ENCODE measurements at places on chromosomes 11 and 22.

DNA sequence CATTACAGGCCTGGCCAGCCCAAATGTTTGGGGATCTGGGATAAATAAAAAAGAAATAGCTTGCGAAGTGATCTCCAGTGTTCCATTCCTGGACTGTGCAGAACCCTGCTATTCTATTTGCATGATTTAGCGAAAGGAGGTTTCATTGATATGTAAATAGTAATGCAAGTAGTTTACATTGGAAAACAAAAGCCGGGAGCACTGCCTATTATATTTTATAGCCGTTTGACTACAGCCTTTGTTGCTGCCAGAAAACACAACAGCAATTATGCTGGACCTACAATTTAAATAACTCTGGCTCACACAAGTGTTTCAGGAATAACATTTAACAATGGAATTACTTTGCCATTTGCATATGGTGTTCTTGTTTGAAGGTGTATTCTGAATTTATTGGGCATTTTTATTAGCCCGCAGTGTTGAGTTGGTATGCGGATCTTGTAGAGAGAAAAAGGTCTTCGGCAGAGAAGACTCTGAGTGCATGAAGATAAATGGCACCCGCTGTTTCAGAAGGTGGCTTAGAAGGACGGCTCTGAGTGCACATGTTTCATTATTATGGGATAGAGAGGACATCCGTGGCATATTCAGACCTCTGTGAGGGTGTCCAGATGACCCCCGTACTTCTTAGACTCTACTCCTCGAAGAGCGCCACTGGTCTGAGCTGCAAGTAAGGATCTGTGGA, 315.0 kb downstream of the BRD1 start:
- DNase-seq, result no peak

- DNase-seq, result no peak
These were observed 7.8 kb downstream of the TTC38 start for GRCh38 chr22:46275455-46276122.

DNA sequence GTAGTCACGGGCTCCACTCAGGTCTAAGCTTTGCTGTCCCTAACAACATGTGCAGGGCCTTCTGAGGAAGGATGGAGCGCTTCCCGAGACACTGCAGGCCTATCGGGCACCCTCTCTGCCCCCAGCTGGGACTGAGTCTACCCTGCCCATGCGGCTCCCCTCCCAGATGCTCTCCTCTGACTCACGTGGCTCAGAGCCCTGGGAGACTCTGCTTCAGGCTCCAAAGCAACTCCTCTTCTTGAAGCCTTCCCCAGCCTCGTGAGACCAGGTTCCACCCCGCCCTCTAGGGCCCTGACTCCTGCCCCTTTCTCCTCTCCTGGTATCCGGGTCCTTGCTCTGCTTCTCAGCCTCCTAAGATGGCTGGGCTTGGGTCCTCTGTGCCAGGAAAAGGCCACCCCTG, 28.4 kb upstream of the ARFGAP3 start:
- DNase-seq, result no peak

DNA sequence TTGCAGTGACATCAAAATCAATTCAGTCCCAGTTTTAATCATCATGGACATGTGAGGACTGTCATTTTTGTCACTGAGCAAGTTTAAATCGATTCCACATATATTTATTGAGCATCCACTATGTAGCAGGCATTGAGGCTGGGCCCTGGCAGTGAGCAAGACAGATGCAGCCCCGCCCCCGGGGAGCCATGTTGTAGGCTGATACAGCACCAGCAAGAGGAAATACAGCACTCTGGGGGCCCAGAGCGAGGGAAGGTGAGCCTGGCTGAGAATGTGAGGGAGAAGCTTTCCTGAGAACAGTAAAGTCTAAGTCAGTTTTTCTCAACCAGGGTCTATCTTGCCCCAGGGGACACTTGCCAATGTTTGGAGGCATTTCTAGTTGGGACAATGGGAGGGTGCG, 108.6 kb upstream of the ASPHD2 start:
- DNase-seq, result no peak

GRCh38 chr11:119845756-119846155, 116.8 kb upstream of the NECTIN1 start:
- DNase-seq, result no peak

GRCh38 chr11:60870276-60870675, 2.9 kb downstream of the ZP1 start:
- DNase-seq, result no peak

GRCh38 chr11:120839846-120840402, 184.0 kb upstream of the TBCEL start:
- no peak for DNase-seq

DNA sequence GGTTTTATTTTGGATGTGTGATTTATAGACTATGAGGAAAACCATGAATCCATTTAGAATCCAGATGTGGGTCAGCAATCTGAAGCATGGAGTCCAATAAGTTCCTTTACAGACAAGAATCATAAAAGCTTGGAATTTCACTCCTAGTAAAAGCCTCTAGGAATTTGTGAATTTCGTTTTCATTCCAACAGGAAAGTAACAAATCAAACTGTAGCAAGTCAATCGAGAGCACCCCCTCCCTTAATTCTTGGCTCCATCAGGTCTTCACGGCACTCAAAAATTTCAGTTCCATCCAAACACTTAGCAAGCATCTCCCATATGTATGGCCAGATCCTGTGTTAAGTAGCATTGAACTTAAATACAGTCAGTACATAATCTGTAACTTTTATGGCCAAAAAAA, 143.6 kb upstream of the POU2AF2 start:
- DNase-seq, result no peak

DNA sequence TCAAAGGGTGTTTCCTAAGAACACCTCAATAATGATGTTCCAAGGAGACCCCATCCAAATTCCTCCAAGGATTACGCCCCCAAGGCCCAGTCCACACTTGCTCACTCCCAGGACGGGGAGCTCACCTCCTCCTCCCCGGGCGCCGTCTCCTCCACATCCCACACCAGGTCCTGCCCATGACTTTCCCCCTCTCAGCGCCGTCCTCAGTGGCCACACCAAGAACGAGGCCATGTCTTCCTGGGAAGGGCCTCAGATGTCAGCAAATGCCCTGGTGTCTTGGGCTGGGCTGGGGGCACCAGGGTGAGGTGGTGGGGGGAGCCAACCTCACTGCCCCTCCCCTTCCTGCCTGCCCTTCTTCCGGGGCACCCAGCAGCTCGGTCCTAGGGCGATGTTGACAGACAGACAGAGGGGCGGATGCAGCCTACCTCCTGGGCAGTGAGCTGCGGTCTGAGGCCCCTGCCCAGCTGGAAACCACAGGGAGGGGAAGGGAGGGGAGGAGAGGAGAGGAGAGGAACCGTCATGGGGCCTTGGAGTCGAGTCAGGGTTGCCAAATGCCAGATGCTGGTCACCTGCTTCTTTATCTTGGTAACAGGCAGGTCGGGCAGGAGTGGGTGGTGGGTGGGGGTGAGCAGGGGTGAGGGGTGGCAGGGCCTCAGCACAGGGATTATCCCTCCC, at the start of the genes C11orf21 and TSPAN32:
C11orf21 (minus strand) TSS at position 288 of the 675 bp plus-strand sequence; CDS start at position 178, 110 bp downstream.
TSPAN32 (plus strand) TSS at position 383 of the 675 bp plus-strand sequence; CDS start at position 520, 137 bp downstream.
- DNase-seq, result no peak

- DNase-seq, result no peak
These were observed 644.4 kb downstream of the TBC1D22A start for GRCh38 chr22:47406896-47407295.

- DNase-seq, result no peak
These were observed 21.7 kb upstream of the BAIAP2L2 start for GRCh38 chr22:38132136-38132535.

DNA sequence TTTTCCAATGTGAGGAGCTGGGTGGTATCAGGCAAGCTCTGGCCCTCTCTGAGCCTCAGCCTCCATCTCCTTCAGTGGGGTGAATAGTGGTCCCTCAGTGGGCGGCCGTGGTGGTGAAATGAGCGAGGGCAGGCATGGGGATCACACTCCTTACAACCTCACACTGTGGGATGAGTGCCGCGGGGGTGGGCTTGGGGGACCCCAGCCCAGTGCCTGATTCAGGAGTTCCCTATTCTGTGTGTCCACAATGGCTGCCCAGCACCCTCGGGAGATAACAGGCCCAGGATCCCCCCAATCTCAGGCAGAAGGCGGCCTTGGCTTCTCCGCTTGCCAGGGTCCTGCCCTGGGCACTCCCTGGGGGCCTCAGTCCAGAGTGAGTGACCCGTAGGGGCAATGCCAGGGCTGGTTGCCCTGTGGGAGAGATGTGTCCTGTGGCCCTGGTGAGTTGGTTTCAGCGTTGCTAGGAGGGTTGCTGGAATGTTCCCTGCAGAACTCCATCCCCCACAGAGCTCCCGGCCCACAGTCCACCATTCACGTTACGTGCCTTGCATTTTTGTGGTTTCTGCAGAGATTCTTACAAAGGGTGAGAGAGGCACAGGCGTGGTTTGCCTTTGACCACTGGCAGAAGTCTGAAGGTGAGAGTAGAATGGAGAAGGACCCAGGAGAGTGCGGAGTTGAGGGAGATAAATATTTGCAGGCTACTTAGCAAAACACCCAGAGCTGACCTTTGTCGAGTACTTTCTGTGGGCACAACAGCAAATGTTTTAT, 2.9 kb downstream of the ALDH3B1 start:
- DNase-seq, result no peak

DNA sequence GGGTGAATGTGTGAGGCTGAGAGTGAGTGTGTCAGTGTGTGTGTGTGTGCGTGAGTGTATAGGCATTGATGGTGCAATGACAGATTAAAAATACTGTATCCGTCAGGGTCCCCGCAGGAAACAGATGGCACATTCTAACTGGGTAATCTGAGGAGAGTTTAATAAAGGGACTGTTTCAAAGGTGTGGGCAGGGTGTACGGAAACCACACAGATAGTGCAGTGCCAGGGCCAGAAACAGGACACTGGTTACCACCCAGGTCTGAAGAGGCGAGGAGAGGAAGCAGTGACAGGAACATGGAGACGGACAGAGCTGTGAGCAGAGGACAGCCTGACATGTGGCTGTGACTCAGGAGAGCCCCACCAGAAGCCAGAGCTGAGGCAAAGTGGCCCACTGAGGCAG, 16.5 kb downstream of the P2RX3 start:
- no peak for DNase-seq

DNA sequence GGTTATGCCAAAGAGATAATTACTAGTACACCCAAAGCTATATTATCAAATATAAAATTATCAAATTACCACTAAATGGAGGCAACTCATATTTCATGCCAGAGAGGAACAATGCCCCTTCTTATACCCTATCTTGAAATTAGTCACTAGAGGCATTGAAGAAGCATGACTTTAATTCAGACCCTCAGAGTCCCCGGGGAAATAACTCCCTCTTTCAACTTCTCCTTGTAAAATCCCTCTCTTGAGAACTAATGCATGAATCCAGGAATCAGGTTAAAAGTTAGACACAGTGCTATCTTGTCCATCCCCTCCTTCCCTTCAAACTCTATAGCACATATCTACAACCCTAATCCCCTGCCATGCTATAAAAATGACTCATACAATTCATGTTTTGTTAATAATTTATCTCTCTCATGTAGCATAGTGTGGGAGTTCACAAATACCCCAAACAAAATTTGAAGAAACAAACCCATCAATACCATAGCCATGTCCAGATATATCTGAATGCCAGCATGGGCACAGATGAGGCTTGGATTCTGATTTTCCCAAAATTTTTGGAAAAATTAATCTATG, 665.4 kb downstream of the KCNA4 start:
- DNase-seq, result no peak

DNA sequence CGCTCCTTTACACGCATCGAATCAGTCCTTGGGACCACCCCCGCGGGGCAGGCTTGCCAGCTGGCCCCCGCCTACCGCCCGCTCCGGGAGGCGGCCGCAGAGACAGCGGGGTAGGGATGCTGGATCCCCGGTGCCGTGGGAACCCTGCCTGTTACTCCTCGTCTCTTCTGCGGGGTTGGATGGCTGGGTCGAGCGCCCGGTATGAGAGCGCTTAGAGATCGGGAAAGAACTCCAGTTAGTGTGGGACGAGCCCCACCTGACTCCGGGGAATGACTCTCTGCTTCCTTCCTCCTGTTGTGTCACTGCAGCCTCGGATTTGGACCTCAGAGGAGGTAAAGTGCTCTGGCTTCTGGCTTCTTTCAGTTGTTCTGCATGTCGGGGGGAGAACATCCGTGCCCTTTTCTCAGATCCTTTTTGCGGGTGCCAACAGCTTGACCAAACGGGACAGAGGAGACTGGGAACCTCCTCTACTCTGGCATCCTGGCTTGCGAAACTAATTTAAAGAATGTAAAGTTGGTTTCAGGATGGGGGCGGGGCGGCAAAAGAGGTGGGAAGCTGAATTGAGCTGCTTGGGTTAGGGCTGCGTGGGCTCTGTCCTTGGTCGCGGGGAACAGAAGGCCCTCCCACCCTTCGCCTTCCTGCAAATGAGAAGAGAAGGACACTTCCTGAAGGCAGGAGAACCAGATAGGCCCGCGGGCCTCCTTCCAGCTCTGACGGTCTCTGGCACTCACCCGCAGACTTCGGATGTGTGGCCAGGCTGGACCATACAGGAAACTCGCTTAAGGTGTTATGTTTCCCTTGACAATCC, 938 bp downstream of the LAYN start:
- no peak for DNase-seq

DNA sequence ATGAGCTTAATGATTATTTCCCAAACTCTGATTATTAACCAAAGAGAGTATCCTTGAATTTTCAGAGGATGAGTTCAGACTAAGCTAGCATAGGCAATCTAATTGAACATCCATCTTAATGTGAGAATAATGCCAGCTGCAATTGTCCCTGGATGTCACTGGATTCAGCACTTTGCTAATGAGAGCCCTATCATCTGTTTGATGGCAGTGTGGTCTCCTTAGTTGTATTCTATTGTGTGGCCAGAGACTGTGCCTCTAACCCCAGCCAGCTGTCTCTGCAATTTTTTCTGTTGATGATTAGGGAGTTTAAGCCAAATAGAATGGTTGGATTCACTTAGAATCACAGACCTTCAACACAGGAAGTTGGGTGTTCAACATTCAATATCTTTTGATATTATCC, 1249.5 kb downstream of the FAM181B start:
- DNase-seq, result no peak

- DNase-seq, result no peak
These were observed 6.8 kb upstream of the CDKN1C start for GRCh38 chr11:2892215-2892966.

DNA sequence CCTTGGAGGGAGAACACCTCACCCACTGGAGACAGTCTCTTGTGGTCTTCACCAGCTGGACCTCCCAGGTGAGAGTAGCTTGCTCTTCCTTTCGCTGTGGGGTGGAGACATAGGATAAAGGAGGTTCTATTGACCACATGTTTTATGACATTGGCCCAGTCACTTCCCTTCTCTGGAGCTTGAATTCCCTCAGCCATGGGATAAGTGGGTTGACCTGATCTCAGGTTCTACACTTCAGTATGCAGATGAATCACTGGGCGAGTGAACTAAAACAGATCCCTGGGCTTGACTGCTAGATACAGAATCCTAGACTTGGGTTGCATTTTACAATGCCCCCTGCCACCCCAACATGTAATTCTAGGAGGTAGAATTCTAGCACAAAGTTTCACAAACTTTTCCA, 54.8 kb upstream of the PRSS23 start:
- DNase-seq, result no peak

DNA sequence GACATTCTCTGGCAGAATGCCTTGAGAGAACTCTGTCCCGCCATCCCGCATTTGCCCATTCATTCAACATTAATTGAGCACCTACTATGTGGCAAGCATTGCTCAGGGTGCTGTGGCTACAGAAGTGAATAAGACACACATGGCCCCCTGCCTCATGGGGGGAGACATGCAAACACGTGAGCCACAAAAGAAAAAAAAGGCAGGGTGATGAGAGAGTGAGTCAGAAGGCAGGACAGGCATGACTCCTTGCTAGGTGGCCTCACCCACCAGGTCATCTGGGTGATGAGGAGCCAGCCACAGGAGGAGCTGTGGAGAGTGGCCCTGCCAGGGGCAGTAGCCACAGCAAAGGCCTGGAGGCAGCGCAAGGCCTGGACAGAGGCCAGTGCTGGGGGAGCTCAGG, 4.9 kb downstream of the CHRM4 start:
- no peak for DNase-seq

- no peak for DNase-seq
These were observed 8.3 kb upstream of the MICALL1 start for GRCh38 chr22:37897807-37898206.

- no peak for DNase-seq
These were observed 1.1 kb downstream of the DHCR7 start for GRCh38 chr11:71446942-71447688.
